Ureter (tissue), 1 donor: ENCODE measurements at places on chromosomes 1 and 21.

DNA sequence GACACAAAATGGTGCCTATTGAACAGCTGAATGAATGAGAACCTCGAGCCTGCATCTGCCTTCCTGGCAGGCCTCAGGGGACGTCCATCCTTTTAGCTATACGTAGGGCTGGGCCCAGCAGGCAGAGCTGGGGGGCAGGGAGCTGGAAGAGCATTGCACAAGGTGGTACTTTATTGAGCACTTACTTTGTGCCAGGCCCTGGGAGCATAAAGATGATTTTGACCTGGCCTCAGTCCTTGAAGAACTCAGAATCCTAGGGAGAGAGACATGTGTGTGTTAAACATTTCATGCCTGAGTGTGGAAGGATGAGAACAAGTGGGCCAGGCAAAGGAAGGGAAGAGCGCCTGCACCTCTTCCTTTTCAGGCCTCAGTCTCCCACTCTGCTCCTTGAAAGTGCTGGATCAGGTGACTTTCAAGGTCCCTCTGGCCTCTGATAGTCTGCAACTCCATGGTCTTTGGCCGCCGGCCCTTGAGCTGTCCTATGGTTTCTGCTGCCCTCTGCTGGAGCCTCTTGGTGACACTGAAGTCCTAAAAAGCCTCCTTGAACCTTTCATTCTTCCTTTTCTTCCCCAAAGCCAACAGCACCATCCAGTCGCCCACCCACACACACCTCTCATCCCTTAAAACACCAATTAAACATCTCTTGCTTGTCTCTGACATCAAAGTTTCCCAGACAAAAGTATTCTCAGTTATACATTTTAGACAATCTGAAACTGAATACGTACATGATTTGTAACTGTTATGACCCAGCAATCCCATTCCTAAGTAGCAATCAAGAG, 3.5 kb upstream of the PEAR1 start:
- DNase-seq, result peak; percentile 80

- no peak for DNase-seq
Observed at GRCh38 chr21:41195311-41195710, 27.4 kb downstream of the BACE2 start.

GRCh38 chr1:87508247-87508787, 179.6 kb downstream of the LMO4 start:
- DNase-seq, result no peak

GRCh38 chr21:38303300-38303699, 46.5 kb downstream of the KCNJ15 start:
- DNase-seq, result no peak

DNA sequence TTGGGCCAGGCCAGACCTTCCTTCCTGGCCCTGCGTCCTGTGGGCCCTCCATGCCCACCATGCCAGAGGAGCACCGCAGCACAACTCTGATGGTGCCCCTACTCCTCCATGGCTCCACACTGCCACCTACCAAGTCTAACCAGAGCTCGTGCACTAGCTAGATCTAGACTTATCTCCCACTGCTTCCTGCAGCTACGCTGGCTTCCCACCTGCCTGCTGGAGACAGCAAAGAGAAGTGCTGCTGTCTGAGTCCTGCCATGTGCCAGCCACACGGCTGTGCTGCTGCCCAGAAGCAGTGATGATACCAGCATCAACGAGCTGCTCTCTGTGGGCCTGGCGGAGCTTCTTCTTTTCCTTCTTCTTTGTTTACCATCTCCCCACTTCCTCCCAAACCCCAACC, 4.5 kb downstream of the GUCA2B start:
- no peak for DNase-seq

- DNase-seq, result no peak
Observed at GRCh38 chr1:204258213-204259115, 44.7 kb upstream of the GOLT1A start.

DNA sequence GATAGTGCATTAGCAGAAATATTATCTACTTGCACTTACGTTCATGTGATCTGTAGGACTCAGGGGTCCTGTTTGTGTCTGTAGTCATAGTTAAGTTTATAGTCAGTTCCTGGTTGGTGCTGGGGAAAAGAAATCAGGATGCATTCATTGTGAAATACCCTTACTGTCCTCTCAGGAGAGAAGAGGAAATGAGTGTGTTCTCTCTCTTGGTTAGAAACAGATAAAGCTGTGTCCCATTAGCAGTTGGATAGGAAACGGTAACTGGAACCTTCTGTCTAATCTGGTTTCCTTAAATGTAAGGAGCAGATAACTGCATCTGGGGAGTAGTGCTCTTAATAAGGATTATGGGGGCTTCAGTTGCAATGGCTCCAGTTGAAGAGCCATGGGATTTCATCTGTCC, 8.9 kb downstream of the SDCCAG8 start:
- no peak for DNase-seq

DNA sequence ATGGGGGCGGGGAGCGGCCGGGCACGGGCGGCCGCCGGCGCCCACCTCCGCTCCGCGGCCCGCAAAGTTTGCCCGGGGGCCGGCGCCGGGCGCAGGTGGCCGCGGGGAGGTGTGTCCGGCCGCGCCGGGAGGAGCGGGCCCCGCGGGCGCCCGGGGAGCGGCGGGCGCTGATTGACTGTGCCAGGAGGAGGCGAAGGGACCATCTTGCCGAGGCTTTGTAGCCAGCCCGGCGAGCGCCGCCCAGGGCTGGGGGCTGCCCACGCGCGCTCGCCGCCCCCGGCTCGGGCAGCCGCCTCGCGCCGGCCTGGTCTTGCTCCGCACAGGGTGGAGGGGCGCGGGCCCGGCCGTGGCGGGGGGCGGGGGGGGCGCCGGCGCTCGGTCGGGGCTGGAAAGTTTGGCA, 432 bp downstream of the EPHB2 start:
- no peak for DNase-seq

DNA sequence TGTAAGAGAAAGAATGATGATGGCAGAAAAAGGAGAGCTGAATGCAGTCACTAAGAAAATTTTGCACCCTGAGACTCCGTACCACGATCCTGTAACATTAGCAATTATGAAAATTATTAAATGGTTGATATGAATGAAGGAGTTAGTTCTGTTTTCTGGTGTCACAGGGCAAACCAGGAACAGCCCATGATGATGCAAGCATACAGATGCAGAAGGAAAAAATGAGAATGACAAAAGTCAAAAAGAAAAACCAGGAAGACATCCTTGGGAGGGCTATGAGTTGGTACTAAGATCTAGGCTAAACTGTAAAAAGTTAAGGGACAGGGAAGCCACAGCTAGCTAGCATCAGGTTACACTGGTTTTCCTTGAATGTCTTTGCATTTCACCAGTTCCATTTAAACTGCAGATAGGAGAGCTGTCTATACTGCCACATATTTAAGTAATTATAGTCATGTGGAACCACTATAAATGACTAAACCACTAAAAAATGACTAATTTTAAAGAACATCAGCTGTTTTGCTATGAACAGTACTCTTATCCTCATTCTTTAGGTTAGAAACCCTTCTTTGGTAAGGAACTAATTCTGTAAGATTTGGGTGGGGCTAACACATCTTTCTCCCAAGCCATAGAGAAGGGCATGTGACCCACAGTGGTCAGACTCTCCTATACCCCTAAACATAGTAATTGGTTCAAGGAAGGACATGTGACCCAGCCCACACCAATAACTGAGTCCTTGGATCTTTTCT, 11.4 kb downstream of the DOCK7 start:
- DNase-seq, result no peak

GRCh38 chr1:33228935-33229487, 27.3 kb upstream of the ZNF362 start:
- peak; percentile 53 for DNase-seq

DNA sequence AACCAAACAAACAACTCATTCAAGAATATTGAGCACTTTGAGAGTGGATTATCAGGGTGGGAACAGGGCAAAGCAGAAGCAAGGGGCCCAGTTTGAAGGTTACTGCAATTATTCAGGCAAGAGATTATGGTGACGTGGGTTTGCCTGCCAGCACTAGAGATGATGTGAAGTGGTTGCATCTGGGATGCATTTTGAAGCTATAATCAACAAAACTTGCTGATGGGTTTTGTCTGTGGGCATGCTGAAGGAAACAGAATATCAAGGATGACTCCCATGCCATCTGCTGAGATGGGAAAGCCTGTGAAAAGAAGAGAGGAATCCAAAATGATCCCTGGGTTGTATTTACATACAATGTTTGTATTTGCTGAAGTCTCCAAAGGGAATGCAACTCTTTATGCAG, 224.3 kb upstream of the GREM2 start:
- no peak for DNase-seq

DNA sequence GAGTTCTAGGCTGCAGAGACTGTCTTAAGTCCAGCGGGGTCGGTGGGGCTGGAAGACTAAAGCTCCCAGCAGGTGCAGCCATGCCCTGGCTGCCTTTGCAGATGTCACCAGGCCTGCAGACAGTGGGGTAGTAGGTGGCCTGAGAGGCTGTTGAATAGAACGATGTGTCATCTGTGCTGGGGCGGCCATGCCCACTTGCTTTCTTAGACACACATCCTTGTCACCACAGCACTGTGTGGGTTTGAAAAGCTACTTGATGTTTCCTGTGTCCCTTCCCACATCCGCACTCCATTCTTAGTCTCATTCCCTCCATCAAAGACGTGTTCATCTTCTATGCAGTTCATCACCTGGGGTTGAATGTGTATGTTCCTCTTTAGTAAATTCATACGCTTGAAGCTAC, 184.5 kb upstream of the TMEM51 start:
- no peak for DNase-seq

DNA sequence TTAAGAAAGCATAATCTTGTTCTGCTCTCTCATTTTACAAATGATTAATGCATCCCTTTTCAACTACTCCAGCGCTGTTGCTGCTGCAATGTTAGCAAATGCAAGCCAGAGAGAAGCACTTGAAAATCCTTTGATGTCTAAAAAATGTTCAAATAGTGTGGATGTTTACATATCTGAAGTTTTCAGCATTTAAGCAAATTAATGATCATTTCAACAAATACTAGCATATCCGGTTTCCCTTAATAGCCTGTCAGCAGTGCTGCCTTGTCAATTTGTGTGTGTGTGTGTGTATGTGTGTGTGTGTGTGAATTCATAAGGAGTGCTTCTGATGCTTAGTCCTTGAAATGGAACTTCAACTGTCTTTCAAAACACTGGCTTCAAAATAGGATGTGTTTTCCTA, 48.1 kb upstream of the WNT2B start:
- no peak for DNase-seq

DNA sequence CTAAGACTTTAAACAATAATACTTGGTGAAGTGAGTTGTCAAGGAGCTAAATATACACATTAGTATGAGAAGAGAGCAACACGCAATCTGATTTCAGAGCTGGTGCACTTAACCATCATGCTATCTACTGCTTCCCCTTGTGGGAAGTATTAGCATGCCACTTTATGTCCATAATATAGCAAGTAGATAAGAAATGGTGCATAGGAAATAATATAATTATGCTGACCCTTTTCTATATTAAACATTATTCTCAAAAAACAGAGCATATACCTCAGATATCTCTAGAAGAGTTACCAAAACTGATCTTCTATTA, 63.4 kb downstream of the MAGI3 start:
- no peak for DNase-seq

DNA sequence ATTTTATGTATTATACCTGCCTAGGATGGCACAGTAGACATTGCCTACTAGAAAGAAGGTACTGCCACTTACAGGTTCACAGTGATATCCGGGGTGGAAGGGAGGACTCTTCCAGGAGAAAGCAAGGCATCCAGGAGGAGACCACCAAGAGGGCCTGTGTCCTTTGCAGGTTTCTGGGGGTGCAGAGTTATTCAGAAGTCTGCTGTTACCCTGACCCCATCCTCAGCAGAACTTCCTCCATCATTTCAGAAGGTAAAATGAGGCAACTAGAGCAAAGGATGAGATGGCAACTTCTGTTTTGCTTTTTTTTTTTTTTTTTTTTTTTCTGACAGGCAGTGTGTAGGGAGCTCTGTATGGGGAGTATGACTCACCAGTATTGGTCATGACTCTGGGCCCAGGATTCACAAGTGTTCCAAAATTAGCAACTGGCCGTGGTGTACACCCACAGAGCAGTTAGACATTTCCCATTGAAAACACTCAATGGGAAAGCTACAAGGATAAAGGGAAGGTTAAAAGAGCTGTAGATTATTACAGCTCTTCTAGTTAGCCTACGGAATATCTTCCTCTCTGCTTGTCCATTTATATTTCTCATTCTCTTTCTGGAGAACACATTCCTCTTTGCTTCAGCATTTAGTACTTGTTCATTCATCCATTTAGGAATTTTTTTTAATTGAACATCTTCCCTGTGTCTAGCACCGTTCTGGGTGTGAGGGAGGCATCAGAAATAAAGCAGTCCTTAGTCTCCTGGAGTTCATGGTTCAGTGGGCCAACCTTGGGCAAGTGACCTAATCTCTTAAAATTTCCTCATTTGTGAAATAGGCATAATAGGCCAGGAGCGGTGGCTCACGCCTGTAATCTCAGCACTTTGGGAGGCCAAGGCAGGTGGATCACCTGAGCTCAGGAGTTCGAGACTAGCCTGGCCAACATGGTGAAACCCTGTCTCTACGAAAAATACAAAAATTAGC, 50.5 kb upstream of the PPP2R5A start:
- no peak for DNase-seq

GRCh38 chr1:248622570-248623001, 12.3 kb downstream of the OR2T11 start:
- DNase-seq, result no peak

GRCh38 chr1:53370369-53370961, 42.6 kb upstream of the LRP8 start:
- peak; percentile 32 for DNase-seq

- peak; percentile 50 for DNase-seq
Observed at GRCh38 chr1:233613252-233614172, at the start of gene KCNK1. Gene KCNK1 (plus strand): TSS chr1:233614106. CDS start chr1:233614172, 66 bp downstream.

DNA sequence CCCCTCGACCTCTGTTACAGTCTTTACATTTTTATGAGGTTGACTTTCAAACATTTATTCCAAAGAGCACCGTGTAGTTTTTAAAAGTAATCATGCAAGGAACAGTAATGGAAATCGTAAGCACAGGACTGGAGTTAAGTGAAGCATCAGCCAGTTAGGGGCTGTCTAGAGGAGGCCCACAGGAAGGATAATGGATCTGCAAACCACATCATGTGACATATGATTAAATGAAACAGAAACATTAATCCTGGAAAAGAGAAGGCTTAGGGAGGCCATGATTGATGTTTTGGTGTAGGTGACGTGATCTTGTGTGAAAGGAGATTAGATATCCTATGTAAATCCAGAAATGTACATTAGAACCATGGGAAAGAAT, 25.0 kb downstream of the RGS7 start:
- no peak for DNase-seq

DNA sequence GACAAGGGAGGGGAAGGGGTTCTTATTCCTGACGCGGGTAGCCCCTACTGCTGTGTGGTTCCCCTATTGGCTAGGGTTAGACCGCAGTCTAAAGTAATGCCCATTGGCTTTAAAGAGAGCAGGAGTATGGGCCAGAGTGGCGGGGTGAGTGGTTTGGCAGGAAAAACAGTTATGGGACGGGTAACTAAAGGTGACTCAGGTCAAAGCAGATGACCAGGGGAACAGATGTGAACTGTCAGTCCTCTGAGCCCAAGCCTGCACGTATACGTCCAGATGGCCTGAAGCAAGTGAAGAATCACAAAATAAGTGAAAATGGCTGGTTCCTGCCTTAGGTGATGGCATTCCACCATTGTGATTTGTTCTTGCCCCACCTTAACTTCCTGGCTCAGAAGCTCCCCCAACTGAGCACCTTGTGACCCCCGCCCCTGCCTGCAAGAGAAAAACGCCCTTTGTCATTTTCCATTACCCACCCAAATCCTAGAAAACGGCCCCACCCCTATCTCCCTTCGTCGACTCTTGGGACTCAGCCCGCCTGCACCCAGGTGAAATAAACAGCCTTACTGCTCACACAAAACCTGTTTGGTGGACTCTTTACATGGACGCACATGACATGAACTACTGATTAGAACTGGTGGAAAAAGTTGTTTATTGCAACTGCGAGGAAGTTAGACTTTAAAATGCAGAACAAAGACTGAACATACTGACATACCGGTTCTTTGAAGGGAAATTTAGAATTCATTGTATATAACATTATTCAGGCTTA, 758 bp upstream of the ATAD3B start:
- no peak for DNase-seq
